ENCODE measurements at places on chromosomes 2 and 18.

GRCh38 chr2:100235098-100235497 is 87.2 kb downstream of the LONRF2 start:
- DNase-seq, result peak; percentile 60

DNA sequence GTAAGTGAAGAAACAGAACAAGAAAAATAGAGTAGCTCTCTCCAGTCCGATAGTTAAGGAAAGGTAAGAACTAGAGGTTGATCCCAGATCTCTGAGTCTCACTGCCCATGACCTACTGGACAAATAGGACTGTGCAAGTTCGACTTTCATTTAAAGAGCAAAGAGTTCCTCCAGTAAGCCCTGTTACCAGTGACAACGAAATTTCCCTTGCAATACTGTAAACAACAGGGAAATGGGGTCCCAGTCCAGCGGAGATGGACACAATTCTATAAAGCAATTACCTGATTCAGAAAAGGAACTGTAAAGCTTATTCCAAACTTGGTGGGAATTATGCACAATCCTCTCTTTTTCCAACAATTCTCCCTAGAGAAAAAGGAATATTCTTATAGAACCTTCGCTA is 65.9 kb downstream of the XDH start:
- DNase-seq, result no peak

DNA sequence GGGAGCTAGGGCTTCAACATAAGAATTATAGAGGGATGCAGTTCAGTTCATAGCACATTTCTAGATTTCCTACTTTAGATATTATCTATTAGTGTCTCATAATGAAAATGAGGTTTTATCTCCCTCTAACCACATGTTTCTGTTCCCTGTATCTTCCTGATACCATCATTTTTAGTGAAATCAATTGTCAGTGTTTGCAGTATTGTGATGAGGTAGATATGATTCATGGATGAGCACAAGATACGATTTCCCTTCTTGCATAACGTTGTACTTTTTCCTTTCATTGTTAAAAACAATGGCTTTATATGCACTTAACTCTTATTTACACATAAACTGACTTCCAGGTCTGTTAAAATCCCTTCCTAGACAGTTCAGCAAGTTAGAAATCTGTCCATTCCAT is 211.4 kb downstream of the ZBTB7C start:
- no peak for DNase-seq

DNA sequence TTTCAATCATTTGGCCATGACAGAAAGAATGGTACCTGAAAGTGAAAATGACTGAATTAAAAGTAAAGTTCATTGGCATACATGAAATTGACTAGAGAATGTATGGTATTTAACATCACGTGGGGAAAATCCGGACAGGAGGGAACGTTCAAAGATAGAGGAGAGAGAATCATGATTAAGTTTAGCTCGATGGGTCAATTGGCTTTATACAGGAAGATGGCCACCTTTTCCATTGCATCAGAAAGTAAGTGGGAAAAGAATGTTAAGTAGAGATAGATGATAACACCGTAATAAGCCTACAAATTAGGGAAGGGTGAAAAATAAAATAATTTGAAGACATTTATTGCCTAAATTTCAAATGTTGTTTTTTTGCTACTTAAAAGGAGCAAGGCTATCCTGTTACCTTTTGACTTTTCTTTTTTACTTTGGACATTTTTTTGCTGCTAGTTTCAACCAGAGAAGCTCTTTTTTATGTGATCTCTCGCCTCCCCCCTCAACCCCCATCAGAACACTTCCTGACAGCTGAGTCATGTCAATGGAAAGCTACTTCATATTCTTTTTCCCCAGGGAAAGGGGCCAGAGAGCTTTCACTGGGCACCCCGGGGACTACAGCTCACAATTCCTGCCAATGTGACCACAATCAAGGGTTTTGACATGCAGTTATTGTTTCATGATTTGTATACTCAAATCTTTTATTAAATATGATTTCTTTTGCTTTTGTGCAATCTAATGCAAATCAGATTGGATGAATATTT is 767 bp upstream of the CCDC102B start:
- no peak for DNase-seq

DNA sequence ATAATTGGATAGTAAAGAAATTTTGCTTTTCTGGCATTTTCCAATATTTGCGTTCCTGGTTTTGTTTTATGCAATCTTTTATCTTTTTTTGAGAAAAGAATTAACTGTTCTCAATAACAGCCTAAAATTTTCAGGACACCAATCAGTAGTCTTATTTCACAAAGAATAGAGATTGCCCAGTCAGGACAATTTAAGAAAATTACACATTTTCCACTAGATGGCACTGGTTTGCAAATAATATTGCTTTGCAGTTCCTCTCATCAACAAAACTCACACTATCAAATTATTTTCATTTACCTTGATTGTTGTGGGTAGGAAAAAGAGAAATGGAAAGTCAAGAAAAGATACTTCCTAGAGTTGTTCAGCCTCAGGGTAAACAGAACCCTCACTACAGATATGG is 2.4 kb upstream of the RBM45 start:
- DNase-seq, result no peak

DNA sequence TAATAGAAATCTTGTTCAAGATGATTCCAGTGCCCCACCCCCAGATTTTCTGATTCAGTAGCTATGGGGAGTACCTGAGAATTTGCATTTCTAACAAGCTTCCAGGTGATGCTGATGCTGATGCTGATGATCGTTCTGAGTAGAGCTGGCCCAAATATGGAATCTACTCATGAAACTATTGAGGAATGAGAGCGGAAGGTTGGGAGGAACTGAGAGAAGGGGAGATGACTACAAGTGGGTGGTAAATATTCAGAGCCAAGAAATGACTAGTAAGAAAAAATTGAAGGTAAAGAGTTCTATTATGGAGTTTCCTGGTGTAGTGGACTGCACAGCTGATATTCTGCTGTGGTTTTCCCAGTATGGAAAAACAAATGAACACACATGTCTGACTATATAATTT is 235.4 kb upstream of the FN1 start:
- DNase-seq, result no peak

DNA sequence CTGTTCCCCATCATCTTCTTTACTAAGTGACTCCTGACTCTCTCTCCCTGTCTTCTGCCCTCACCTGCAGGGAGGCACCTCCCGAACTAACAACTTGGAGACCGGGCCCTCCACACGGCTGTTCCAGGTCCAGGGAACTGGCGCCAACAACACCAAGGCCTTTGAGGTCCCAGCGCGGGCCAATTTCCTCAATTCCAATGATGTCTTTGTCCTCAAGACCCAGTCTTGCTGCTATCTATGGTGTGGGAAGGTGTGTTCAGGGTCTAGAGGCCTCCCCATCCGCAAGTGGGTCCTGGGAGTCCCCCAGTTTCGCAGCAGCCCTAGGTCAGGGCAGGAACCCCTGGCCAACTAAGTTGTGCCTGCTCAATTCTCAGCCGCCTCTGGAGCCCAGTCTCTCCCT is 15.5 kb downstream of the VIL1 start:
- DNase-seq, result no peak

DNA sequence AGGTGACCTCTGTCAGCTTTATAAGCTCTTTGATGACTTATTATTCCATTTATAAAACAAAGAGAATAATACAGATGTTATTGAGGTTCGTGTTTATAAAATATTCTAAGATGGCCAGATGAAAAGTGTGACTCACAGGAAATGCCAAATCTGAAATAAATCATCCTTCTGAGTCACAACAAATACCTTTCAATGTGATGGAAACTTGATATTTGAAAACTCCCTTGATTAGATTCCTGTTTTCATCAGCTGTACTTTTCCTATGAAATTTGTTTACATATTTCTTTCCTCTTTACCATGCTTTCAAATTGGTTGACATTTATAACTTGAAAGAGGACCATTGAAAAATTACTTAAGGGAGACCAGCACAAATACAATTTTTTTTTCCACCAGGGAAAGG is 30.6 kb upstream of the PPP1R1C start:
- DNase-seq, result no peak

DNA sequence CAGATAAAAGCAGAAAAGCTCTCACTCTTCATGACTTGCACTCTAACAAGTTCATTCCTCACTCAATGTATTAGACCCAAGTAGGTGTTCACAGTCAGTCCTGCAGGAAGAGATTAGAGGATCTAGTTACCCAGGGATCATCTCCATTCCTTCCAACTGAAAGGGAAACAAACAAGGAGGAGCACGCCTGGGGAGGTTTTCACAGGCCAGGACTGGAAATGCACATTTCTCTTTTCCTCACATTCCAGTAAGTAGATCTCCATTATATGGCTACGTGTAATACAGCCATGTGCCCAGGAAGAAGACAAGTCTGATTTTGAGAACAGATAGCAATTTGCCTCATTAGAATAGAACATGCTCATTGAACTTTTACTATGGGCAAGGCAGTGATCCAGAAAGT is 1132.2 kb upstream of the FAM98A start:
- no peak for DNase-seq

- DNase-seq, result no peak
These were observed 977.3 kb upstream of the CDH2 start for GRCh38 chr18:29154196-29154757.

GRCh38 chr18:79881695-79882094 is 69.8 kb downstream of the SLC66A2 start:
- DNase-seq, result no peak

GRCh38 chr2:36800381-36800780 is 103.9 kb downstream of the VIT start:
- peak; percentile 48 for DNase-seq

GRCh38 chr18:63708650-63709049 is 5.9 kb downstream of the SERPINB11 start:
- DNase-seq, result no peak

- no peak for DNase-seq
These were observed 96.2 kb upstream of the STK39 start for GRCh38 chr2:168343586-168343985.

DNA sequence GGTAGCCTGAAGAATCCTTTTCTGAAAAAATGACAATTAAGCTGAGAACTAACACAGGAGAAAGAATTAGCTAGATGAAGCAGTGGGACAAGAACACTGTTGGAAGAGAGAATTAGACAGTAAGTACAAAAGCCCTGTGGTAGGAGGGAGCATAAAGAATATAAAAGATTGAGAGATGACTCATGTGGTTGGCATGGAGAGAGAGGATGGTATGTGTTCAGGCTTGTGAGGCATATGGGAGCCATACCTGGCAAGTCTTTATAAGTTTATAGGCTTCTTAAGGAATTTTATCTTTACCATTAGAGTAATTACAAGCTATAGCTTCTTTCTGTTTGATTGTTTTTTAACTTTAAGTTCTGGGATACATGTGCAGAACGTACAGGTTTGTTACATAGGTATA is 325.0 kb downstream of the ARL6IP6 start:
- no peak for DNase-seq

DNA sequence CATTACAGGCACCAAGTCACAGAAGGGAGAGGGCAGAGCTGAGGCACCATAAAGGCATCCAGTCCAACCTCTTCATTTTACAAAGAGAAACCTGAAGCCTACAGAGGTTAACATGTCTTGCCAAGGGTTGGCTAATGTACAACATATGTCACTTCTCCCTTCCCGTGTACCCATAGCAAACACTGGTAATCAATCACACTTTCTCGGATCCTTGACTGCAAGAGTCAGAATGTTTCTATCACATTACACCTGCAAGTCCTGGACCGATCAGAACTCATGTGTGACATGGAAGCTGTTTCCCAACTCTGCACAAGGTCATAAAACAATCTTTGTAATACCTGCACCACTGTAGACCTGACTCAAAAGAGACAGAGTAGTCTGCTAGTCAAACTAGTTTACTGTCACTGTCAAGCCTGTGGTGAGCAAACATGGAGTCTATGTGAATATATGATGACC is 6.0 kb downstream of the ANKRD44 start:
- no peak for DNase-seq

GRCh38 chr2:178978667-178979066 is 71.3 kb downstream of the CCDC141 start:
- no peak for DNase-seq

DNA sequence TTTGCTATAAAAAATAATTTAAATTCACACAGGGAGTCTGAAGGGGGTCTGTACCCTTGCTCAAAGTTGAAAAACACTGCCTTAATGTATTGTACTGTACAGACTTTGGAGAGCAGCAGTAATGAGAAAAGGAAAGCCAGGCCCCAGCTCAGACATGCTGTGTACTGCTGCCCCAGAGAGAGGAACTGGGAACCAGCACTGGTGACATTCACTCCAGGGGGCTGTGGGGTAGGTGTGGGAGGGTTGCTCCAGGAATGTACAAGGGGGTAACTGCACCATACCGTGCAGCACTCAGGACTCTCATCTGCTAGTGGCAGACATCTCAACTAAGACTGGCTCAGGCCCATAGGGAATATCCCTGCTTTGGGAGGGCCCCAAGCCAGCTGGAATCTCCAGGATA is 146.0 kb upstream of the RMP24 start:
- DNase-seq, result no peak

DNA sequence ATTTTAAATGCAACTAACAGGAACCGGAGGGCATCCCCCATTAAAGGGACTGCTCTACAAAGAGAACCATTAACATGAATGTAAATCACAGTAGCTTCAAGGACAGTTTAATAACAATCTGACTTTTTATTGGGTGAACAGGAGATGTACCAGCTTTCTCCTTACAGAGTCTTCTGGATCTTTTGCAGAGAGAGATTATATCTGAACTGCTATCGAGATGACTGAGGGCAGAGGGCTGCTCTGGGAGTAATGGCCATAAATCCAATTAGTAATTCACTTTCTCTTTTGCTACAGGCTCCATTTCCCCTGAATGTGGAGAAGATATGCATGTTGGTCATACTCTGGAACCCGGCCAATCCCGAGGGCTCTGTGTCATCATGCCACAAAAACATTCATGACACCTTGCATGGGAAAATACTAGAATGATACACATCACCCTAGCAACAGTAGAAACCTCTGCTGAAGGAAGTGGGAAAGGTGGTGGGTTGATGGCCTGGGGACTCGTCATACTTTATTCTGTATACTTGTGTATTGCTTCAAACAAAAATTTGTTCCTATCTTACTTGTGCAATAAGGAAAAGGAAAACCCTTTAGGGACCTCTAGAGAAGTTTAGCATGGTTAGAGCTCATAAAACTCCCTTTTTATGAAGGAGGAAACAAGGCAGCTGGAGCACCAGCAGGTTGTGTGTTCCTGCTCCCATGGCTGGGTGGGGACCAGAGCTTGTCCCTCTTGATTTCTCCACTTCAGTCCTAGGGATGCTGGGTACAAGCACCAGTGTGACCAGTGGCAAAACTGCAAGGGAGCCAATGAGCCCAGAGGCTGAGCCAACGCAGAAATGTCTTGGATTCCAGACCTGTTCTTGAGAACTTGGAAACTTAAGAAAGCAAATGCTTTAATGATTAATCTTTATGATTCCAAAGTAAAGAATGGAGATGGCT is 26.0 kb downstream of the CTAGE1 start:
- peak; percentile 50 for DNase-seq

DNA sequence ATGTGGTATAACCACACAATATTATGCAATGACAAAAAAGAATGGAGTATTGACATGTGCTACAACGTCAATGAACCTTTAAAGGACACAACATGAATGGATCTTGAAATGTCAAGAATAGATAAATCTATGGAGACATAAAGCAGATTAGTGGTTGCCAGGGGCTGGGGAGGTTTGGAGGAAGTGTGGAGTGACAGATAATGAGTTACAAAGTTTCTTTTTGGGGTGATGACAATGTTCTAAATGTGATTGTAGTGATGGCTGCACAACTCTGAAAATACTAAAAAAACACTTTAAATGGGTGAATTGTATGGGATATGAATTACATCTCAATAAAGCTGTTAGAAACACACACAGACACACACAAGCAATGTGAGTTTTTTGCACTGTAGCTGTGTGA is 37.4 kb upstream of the C1D start:
- no peak for DNase-seq

- DNase-seq, result no peak
These were observed 11.9 kb downstream of the LRRFIP1 start for GRCh38 chr2:237639052-237639835.
